Spleen (tissue), 13 donors: ENCODE measurements at places on chromosomes 5 and 9. TPM values are rescaled to one million over a fixed set of nuclear protein-coding genes. Genes with fewer than 3 reads are reported as not detected.

- H3K4me1 ChIP-seq = peaks cover 44% of the 10 kb centered on the region
- DNase-seq = peak; percentile 67
- peak overlapping the region; percentile 66 for H3K27ac ChIP-seq
- peak overlapping the region; percentile 28 for H3K4me3 ChIP-seq
Measured at GRCh38 chr9:129270903-129271431, 92.9 kb upstream of the IER5L start.

GRCh38 chr5:61449804-61450492 is 117.9 kb downstream of the ZSWIM6 start:
- H3K4me3 ChIP-seq = no peak overlapping the region
- H3K36me3 ChIP-seq = no peaks in the 10 kb centered on the region
- H3K27ac ChIP-seq = no peak overlapping the region
- no peaks in the 10 kb centered on the region for H3K27me3 ChIP-seq
- no peak for DNase-seq

- peaks cover 14% of the 10 kb centered on the region for H3K36me3 ChIP-seq
- DNase-seq = peak; percentile 84
- peak overlapping the region; percentile 91 for H3K27ac ChIP-seq
- H3K27me3 ChIP-seq = no peaks in the 10 kb centered on the region
Measured at GRCh38 chr5:177495243-177496060, 2.0 kb downstream of the PDLIM7 start.

GRCh38 chr9:69036309-69036708 is 757 bp downstream of the FXN start:
- no peak for DNase-seq
- H3K4me3 ChIP-seq = peak overlapping the region; percentile 78
- H3K27ac ChIP-seq = peak overlapping the region; percentile 89
- peaks cover 13% of the 10 kb centered on the region for H3K4me1 ChIP-seq
- no peaks in the 10 kb centered on the region for H3K27me3 ChIP-seq

- no peak overlapping the region for H3K27ac ChIP-seq
- no peak overlapping the region for H3K4me3 ChIP-seq
- H3K36me3 ChIP-seq = no peaks in the 10 kb centered on the region
- H3K27me3 ChIP-seq = no peaks in the 10 kb centered on the region
Measured at GRCh38 chr9:79663878-79664277, 92.1 kb downstream of the TLE4 start.

- no peak overlapping the region for H3K27ac ChIP-seq
- DNase-seq = no peak
- H3K4me1 ChIP-seq = no peaks in the 10 kb centered on the region
- H3K27me3 ChIP-seq = no peaks in the 10 kb centered on the region
- H3K36me3 ChIP-seq = peaks cover 70% of the 10 kb centered on the region
Measured at GRCh38 chr9:137012694-137013570, 15.1 kb downstream of the ABCA2 start.

- H3K27me3 ChIP-seq = no peaks in the 10 kb centered on the region
- peaks cover 6% of the 10 kb centered on the region for H3K4me1 ChIP-seq
- DNase-seq = no peak
- no peak overlapping the region for H3K4me3 ChIP-seq
Measured at GRCh38 chr5:95667061-95667618, 15.7 kb downstream of the SPATA9 start.

DNA sequence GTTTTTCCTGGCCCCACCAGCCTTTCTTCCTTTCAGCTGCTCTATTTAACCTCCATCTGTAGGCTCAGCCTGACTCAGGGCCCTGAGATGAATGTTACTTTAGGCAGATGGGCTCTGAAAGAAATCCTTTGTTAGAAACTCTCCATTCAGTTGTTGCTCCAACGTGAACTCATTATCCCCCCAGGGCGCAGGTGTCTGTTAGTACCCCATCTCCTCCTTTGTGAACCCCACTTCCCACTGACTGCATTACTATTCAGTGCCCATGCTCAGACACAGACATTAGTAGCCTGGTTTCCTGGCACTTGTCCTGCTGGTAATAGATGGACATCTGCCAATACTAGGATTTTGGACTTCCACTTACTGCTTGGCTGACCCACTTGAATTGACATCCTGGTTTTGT is 1271.6 kb downstream of the PTPRD start:
- H3K27ac ChIP-seq = no peak overlapping the region
- H3K36me3 ChIP-seq = no peaks in the 10 kb centered on the region
- H3K4me3 ChIP-seq = no peak overlapping the region
- no peak for DNase-seq
- no peaks in the 10 kb centered on the region for H3K27me3 ChIP-seq
- H3K4me1 ChIP-seq = no peaks in the 10 kb centered on the region

- no peaks in the 10 kb centered on the region for H3K4me1 ChIP-seq
- H3K36me3 ChIP-seq = no peaks in the 10 kb centered on the region
- no peak overlapping the region for H3K4me3 ChIP-seq
- no peak for DNase-seq
Measured at GRCh38 chr5:3309538-3309937, 286.1 kb upstream of the IRX1 start.

- no peaks in the 10 kb centered on the region for H3K36me3 ChIP-seq
- no peak overlapping the region for H3K4me3 ChIP-seq
- no peaks in the 10 kb centered on the region for H3K27me3 ChIP-seq
- H3K27ac ChIP-seq = no peak overlapping the region
- no peak for DNase-seq
Measured at GRCh38 chr5:158023266-158023665, 164.3 kb upstream of the CLINT1 start.

DNA sequence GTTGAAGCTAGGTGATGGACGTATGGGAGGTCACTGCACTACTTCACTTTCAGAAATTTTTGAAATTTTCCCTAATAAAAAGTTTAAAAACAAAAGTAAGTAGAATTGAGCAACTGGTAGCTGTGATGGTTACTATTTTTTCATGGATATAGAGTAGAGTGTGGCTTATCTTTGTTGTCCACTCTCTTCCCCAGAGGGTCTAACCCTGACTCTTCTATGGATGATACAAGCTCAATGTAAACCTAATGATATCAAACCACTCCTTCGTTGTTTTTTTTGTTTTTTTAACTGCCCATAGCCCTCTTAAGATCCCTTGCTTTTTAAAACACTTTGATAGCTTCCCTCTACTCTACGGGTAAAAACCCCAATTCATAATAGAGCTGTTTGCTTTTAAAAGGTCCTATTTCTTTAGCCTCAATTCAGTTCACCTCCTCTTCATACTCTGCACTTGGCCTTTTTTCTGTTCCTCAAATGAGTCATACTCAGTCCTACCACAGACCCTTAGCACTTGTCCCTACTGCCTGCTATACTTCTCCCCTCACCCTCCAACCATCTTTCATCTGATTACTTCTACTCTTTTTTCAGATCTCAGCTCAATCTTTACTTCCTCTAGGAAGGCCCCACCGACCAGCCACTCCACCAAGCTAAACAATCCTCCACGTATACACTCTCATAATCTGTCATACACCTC is 2.6 kb downstream of the HDAC3 start:
- peaks cover 53% of the 10 kb centered on the region for H3K4me1 ChIP-seq
- H3K27ac ChIP-seq = no peak overlapping the region
- no peaks in the 10 kb centered on the region for H3K36me3 ChIP-seq
- H3K27me3 ChIP-seq = no peaks in the 10 kb centered on the region

DNA sequence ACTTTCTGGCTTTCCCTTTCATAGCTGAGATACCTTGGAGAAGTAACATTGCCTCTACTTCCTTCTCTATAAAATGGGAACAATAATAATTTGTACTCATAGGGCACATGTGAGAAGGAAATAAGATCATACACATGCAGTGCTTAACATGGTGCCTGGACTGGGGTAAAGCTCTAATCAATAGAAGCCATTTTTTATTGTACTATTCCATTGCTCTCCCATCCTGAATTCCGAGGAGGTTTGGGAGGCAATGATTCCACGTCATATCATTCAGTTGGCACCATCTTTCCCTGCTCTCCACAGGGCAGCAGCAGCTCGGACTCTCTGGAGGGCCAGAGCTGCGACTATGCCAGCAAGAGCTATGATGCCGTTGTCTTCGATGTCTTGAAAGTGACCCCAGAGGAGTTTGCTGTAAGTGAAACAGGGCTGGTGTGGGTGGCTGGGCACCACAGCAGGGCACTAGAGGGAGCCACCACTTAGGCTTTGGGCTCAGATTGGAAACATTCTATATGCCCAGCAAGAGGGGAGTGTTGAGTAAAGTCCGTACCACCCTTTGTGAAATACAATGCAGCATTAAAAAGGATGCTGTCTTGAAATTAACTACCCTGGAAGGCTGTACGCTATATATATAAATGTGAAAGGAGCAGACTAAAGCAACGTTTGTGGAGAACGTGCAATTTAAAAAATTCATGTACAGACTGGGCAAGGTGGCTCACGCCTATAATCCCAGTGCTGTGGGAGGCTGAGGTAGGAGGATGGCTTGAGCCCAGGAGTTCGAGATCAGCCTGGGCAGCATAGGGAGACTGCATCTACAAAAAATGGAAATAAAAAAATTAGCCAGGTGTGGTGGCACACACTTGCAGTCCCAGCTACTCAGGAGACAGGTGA is 51.2 kb downstream of the RALGPS1 start:
- H3K4me3 ChIP-seq = no peak overlapping the region
- no peaks in the 10 kb centered on the region for H3K27me3 ChIP-seq
- DNase-seq = no peak
- H3K27ac ChIP-seq = no peak overlapping the region
- peaks cover 8% of the 10 kb centered on the region for H3K36me3 ChIP-seq

- DNase-seq = no peak
- no peaks in the 10 kb centered on the region for H3K4me1 ChIP-seq
- H3K27me3 ChIP-seq = no peaks in the 10 kb centered on the region
- no peak overlapping the region for H3K27ac ChIP-seq
Measured at GRCh38 chr9:77507212-77507961, 140.7 kb downstream of the GNA14 start.

DNA sequence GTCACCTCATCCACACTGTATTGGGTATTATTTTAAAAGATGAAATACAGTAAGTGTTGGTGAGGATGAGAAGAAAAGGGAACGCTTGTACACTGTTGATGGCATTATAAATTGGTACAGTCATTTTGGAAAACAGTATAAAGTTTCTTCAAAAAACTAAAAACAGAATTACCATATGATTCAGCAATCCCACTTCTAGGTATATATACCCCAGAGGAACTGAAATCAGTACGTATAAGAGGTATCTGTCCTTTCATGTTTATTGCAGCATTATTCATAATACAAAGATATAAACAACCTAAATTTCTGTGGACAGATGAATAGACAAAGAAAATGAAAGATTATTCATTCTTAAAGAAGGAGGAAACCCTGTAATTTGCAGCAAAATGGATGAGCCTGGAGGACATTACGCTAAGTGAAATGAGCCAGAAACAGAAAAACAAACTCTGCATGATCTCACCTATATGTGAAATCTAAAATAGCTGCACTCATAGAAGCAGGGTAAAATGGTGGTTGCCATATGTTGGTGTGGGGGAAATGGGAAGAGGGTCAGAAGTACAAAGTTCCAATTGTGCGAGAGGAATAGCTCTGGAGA is 191.6 kb downstream of the TRIM36 start:
- H3K4me3 ChIP-seq = no peak overlapping the region
- no peaks in the 10 kb centered on the region for H3K36me3 ChIP-seq
- no peak overlapping the region for H3K27ac ChIP-seq
- no peak for DNase-seq

DNA sequence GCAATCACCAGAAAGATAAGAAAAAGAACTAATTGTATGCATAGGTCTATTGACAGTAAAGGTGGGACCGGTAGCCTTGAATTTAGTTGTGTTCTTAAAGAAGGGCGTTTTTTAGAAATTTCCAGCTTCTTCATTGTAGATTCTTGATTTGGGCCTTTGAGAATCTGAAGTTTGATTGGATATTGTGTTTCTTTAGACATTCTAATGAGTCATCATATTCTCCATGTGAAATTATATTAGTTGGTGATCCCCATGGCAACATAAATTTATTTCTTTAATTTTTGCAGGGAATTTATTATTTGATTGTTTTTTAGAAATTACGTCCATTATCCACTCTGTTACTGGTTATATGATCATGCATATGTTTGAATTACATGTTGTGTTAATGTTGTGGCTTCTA is 63.6 kb downstream of the MAN2A1 start:
- no peak for DNase-seq
- no peaks in the 10 kb centered on the region for H3K4me1 ChIP-seq
- no peak overlapping the region for H3K27ac ChIP-seq
- no peak overlapping the region for H3K4me3 ChIP-seq
- H3K36me3 ChIP-seq = peaks cover 32% of the 10 kb centered on the region

- no peaks in the 10 kb centered on the region for H3K4me1 ChIP-seq
- no peak overlapping the region for H3K27ac ChIP-seq
- H3K36me3 ChIP-seq = no peaks in the 10 kb centered on the region
- DNase-seq = no peak
- H3K27me3 ChIP-seq = no peaks in the 10 kb centered on the region
- no peak overlapping the region for H3K4me3 ChIP-seq
Measured at GRCh38 chr9:82363198-82363597, 374.6 kb downstream of the SPATA31D1 start.

- H3K4me1 ChIP-seq = no peaks in the 10 kb centered on the region
- no peaks in the 10 kb centered on the region for H3K27me3 ChIP-seq
- no peaks in the 10 kb centered on the region for H3K36me3 ChIP-seq
- no peak overlapping the region for H3K27ac ChIP-seq
- DNase-seq = no peak
Measured at GRCh38 chr5:40150896-40151295, 528.8 kb upstream of the PTGER4 start.

- H3K4me1 ChIP-seq = no peaks in the 10 kb centered on the region
- DNase-seq = no peak
- no peak overlapping the region for H3K27ac ChIP-seq
Measured at GRCh38 chr5:106801554-106801953, 869.2 kb downstream of the EFNA5 start.

DNA sequence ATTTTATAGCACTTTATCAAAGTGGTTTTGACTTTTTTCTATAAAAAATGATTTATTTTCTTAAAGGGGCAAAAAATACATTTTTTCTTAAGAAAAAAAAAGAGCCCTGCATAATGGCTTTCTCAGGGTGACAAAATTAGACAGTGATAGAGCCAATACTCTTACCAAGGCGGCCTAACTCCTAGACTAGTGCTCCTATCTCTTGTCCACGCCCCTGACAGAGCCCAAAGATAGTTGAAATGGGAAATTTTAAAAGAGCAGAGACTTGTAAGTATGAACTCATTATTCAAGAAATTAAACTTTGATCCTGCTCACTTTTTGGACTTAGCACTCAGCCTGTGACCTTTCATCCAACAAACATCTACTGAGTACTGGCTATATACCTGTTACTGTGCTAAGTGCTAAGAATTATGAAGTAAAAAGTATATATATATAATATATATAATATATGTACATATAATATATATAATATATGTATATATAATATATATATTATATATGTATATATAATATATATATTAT is 1.2 kb downstream of the INVS start:
- H3K27ac ChIP-seq = peak overlapping the region; percentile 91
- no peaks in the 10 kb centered on the region for H3K27me3 ChIP-seq
- H3K4me1 ChIP-seq = peaks cover 35% of the 10 kb centered on the region
- H3K4me3 ChIP-seq = peak overlapping the region; percentile 94
- DNase-seq = no peak
- no peaks in the 10 kb centered on the region for H3K36me3 ChIP-seq

GRCh38 chr9:21995666-21996398 is 1.2 kb downstream of the CDKN2B-AS1 start:
- H3K4me3 ChIP-seq = peak overlapping the region; percentile 39
- H3K27ac ChIP-seq = peak overlapping the region; percentile 97
- H3K27me3 ChIP-seq = no peaks in the 10 kb centered on the region

The PCDHGB2 gene
- 3.5 TPM for total RNA-seq

The TIMD4 gene
- total RNA-seq = 15.7 TPM

The PRR7 gene
- total RNA-seq = 4.6 TPM

The ABHD17B gene
- 17.9 TPM for total RNA-seq

The GHR gene
- 11.5 TPM for total RNA-seq

The DUSP1 gene
- 376 TPM for total RNA-seq

The IFNA21 gene
- not detected for total RNA-seq

The P4HA2 gene
- total RNA-seq = 13.6 TPM

The NR4A3 gene
- total RNA-seq = 2.6 TPM

The SH3PXD2B gene
- total RNA-seq = 19.8 TPM

The KIF4B gene
- not detected for total RNA-seq
